OCI-LY7 (cell line): ENCODE measurements at places on chromosomes 13 and 19.

DNA sequence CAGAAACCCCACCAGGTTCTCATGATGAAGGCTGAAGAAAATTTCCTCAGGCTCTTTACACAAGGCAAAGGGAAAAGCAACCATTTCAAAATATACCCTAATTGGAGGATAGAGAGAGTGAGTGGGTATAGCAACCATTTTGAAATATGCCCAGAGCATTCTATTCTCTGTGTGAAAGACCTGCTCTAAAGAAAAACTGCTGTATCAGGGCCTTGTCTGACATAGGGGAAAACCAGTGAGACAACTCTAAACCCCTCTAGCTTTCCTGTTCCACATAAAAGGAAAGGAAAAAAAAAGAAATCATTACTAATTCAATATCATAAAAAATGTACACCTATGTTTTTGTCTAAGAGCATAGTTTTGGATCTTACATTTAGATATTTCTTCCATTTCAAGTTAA is 42.3 kb downstream of the TPTE2 start:
- DNase-seq: no peak

GRCh38 chr13:39862900-39863299 is 207.4 kb downstream of the COG6 start:
- no peak for DNase-seq

- peak; percentile 63 for DNase-seq
Measured at GRCh38 chr19:48900477-48901406, 630 bp downstream of the NUCB1 start.

DNA sequence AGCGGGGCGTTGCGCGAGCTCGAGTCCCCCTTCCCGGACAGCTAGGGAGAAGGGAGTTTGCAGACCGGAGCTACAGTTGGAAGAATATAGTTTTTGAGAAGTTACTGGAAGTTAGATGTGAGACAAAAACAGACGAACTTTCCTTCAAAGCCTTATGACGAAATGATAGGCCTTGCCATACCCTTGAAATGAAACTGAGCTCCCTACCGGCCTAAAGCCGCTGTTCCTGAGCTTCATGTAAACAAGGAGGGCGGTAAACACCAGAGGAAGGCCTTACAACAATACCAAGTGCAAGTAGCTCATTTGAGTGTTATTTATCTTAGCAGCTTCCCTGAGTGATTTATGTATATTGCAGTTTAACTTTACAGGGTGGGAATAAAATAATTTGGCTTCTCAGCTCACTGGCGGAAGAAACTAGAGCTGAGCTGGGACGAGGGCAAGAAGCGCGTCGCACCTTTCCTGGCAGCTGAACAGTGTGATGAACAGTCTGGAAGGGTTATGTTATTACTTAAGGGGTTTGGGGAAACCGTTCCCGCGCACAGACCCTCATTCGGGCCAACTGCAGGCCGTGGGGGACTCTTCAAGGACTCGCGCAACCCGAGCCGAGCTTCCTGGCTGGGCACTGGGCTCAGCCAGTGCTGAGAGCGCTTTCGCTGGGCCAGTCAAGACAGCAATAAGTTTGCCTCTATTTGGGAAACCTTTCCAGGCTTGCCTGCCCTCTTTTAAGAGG is 111.2 kb downstream of the KCNRG start:
- peak; percentile 59 for DNase-seq

DNA sequence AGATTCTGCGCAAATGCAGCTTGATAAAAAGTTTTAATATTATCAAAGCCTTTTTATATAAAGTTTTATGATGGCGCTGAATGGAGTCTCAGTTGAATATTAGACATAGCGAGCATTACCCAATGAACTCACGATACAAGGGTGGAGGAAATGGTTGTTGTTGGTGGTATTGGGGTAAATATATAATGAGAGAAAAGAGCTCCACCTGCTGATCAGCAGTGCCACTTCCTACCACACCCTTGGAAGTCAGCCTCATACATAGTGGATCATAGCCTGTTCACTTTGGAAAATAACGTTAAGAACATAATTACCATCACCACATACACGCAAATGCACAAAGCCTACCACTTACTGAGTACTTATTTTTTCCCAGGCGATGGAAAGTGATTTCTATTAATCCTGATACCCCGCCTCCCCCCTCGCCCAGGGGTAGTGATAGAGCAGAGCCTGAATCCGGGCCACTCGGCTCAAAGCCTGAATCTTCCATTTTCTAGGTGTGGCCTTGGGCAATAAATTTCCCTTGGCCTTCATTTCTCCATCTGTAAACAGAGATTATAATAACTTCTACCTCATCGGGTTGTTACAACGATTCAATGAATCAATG is 358.3 kb downstream of the KLF5 start:
- DNase-seq: peak; percentile 2

DNA sequence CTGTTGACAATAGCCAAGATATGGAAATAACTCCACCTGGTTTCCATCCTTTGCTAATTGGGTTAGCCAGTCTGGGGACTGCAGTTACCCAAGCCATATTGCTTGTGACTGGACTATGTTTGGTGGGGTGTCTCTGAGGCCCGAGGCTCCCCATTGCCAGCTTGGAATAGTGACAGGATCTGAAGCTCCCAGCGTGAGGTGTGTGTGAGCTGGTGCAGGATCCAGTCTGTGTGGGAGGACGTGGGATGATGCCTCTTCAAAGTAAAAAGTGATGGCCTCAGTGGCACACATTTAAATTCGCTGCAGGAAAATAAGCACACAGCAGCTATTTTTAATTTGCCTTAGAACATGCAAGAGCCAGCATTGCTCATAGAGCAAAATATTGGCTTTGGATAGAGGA is 75.0 kb downstream of the TEX26 start:
- no peak for DNase-seq

DNA sequence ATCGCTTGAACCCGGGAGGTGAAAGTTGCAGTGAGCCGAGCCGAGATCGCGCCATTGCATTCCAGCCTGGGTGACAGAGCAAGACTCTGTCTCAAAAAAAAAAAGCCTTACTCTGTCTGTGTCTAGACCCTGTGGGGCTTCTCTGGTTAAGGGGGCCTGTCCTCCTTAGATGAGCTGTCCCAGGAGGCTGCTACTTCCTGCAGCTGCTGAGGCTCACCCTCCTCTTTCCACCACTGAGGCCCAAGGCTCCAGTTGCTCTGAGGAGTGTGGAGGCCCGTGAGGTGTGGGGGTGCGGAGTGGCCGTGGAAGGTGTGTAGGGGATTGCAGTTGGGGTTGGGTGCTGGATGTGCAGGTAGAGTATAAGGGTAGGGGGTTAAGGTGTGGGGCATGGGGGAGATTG is 22.1 kb upstream of the RASA3 start:
- peak; percentile 25 for DNase-seq

GRCh38 chr19:51027873-51028272 is 1.5 kb upstream of the KLK11 start:
- DNase-seq: no peak

GRCh38 chr19:16100524-16100923 is 11.2 kb upstream of the RAB8A start:
- no peak for DNase-seq

DNA sequence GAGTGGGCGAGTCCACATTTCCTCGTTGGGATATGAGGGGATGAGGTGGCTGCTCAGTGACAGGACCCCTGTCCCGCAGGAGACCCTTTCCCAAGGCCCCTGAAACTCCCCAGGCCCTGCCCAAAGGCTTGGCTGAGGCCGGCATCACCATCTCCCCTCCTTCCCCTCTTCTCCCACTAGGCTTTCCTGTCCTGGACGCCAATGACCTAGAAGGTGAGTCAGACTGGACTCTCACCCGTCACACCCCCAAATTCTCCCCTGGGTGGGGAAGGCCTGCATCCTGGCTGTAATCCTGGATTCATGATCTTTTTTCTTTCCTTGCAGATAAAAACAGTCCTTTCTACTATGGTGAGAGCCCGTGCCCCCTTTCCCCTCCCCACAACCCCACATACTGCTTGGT is 5.3 kb downstream of the FXYD3 start:
- DNase-seq: no peak

DNA sequence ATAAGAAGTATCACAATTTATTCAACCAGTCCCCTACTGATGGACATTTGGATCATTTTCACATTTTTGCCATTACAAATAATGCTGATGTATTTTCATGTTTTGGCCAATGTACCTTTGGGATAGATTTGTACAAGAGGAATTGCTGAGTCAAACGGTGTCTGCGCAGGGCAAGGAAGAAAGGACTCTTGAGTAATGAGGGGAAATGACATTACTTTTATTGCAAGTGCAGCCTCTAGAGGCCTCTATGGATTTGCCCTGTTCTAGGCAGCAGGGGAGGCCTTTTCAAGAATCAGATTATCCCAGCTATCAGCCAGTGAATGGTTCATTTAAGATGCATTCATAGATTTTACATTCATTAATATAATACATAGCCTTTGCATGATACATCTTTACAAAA is 32.9 kb upstream of the GTF3A start:
- no peak for DNase-seq

DNA sequence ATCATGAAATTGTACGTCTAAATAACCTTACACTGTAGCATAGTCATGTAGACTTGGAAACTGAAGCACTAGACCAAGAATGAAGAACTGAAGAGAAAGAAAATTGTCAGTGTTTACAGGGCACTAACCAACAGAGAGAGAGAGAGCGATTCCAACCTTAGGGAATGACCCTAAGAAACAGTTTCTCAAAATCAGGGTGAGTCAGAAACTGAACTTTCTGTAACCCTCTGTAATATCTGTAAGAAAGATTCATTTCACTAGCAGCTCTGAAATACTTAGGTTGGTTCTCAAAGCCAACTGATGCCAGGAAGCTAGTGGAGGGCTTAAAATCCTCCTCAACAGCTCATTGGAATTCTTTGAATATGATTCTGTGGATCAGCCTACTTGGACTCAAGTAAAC is 936.9 kb downstream of the EFNB2 start:
- no peak for DNase-seq

- DNase-seq: no peak
Measured at GRCh38 chr13:31209172-31209840, 9.5 kb downstream of the B3GLCT start.

DNA sequence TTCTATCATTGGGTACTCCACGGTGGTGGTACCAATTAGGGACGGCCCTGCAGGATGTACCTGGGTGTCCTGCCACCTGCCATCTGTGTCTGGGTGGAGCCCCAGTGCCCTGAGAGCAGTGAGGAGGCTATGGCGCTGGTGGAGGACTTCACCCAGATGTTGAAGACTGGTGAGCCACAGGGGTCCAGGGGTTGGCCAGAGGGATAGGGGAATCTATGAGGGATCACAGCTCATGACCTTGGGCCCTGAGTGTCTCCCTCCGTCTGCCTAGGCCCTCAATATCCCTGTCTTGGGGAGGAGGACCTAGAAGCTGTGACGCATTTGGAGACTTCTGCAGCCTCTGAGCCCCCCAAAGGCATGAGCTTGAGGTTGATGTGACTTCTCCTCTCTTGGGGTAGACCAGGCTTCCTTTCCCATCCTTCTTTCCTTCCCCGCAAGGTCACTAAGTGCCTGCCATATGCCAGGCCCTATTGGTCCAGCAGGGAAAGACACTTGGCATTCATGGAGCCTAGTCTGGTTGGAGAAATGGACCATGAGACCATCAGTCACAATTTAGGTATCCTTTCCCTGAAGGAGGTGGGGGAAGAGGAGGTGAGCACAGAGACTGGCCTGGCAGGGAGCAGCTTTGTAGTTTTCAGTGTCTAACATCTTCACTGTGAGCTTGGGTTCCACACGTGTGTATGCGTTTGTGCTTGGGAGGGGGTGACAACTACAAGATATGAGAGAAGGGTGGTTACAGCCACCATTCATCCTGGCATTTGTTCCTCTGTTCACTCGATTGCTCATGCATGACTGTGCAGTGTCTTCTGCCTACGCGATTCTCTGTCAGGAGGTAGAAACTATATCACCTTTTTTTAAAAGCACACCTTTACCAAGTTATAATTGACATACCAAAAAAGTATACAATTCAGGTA is 5.1 kb upstream of the MZF1 start:
- DNase-seq: no peak

DNA sequence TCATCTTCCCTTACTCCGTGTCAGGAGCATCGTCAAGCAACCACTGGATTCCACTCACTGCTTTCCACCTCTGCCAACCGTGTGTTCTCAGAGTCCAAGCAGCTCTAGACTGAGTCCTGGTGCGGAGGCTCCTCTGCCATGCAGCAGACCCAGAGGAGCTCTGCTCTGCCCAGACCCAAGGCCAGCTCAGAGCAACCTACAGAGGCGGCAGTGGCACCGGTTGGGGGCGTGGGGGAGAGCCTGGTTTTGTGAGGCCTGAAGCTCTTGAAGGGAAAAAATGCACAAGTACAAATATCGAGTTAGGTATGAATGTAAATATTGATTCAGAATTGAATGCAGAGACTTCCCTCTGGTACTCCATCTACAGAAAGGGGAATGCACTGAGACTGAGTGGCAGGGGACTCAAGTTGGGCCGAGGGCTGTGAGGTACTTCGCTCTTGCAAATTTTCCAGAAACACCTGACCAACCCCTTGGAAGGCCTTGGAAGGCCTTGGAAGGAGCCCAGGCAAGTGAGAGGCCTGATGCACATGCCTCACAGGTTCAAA is 46.7 kb downstream of the GJA3 start:
- no peak for DNase-seq

GRCh38 chr19:39661565-39661964 is 5.9 kb downstream of the LGALS16 start:
- no peak for DNase-seq

GRCh38 chr13:113075711-113076110 is 29.9 kb upstream of the F7 start:
- no peak for DNase-seq

DNA sequence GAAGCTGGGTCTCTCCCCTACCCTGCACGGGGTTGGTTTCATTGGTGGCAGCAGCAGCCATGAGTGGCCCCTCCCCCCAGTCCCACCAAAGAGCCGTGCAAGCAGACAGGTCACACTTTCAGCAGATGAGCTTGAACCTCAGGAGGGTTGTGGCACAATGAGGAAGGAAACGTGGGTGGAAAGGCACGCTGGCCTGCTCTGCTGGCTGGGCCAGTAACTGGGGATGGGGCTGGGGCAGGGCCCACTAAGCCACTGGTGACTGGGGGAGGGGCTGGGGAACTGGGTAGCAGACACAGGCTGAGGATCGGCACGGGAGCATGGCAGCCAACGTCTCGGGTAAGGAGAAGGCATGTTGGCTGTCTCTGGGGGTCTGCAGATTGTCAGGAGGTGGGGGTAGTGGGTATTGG is at the start of gene P2RY11:
TSS of gene P2RY11 (plus strand) at position 289 of the 407 bp plus-strand sequence. CDS start at position 318, 29 bp downstream.
- DNase-seq: no peak

- DNase-seq: no peak
Measured at GRCh38 chr13:45063261-45063860, 56.9 kb upstream of the GTF2F2 start.

DNA sequence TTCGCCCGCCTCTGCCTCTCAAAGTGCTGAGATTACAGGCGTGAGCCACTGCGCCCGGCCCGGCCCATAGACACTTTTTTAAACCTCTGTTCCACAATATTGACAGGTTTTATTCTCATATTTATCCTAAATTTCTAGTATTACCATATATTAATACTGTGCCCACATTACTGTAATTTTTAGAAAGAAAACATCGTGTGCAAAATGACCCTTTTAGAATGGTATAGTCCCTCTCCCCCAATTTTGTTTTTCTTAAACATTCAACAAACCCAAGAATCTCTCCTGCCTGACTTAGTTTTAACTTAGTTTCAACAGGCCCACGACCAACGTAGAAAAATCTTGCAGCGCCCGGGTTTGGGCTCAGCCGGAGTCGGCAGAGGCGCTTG is 9.1 kb downstream of the CDX2 start:
- DNase-seq: no peak
